Activated T-cell treated with anti-CD3 and anti-CD28 coated beads, Interleukin-2, amount 50 U/mL, for 1 hour (primary cell): ENCODE measurements at places on chromosomes 5 and 9.
A peak's percentile ranks its signal among the peaks of the same experiment; 100 is the strongest.

DNA sequence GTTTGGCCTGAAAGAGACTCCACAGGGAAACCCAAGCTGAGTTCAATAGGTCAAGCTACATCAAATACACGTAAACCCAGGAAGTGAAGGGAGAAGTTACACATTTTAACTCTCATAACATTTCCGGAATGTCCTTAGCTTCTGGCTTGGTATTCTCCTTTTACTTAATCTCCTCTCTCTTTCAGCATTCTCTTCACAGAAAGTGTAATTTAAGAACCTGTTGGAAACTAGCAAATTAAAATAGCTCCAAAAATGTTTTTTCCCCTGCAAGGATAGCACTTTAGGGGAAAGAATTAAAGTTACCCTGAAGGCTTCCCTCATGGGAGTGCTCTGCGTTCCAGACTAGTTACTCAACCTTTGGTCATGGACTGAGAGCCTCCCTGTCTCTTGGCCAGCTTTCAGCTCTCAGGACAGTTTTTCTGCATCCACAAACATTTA is 292.7 kb upstream of the TARS1 start:
- DNase-seq: no peak

DNA sequence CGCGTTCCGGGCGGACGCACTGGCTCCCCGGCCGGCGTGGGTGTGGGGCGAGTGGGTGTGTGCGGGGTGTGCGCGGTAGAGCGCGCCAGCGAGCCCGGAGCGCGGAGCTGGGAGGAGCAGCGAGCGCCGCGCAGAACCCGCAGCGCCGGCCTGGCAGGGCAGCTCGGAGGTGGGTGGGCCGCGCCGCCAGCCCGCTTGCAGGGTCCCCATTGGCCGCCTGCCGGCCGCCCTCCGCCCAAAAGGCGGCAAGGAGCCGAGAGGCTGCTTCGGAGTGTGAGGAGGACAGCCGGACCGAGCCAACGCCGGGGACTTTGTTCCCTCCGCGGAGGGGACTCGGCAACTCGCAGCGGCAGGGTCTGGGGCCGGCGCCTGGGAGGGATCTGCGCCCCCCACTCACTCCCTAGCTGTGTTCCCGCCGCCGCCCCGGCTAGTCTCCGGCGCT is at the start of gene DAPK1:
TSS of gene DAPK1 (plus strand) at position 264 of the 442 bp plus-strand sequence. CDS start 1,211 bp downstream, outside the sequence.
- no peak for DNase-seq

- DNase-seq: no peak
Measured at GRCh38 chr9:35415402-35416097, 74.4 kb upstream of the RUSC2 start.

- no peak for DNase-seq
Measured at GRCh38 chr5:35220967-35221366, 9.3 kb downstream of the PRLR start.

DNA sequence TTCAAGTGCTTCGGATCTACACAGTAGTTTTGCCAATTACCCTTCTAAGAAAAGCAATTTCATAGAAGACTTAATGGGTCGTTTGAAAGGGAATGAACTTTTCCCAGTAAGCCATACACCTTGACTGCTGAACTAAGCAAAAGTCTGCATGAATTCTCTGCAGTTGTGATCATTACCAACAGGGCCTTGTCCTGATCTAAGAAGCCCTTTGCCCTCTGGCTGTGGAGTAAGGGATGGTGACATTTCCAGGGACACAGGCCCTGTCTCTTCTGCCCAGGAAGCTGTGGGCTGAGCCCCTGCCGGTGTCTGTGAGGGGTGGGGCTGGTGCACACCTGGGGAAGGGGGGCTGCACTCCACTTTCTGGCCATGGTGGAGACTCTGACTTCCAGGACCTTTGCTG is 30.5 kb downstream of the ZDHHC11 start:
- no peak for DNase-seq

- DNase-seq: no peak
Measured at GRCh38 chr5:107486489-107486888, 184.2 kb downstream of the EFNA5 start.

DNA sequence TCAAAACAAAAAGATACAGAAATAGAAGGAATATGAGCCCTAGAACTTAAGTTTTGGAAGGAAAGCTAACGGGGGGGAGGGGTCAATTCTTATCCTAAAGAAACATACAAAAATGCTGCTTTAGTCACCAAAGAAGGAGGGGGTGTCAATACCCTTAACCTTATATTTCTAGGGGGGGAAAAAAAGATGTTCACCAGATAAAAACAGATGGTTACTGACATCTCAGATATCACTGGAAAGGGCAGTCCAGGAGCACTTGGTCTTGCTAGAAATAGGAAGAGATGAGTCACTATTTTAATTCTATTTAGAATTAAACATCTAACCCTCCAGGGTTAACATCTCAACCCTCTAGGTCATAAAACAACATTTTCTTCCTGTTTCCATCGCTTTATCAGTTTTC is 1.7 kb downstream of the DIAPH1 start:
- no peak for DNase-seq

- no peak for DNase-seq
Measured at GRCh38 chr9:69389437-69389995, 64.5 kb downstream of the ENTREP1 start.

GRCh38 chr5:15585128-15585527 is 85.1 kb downstream of the FBXL7 start:
- DNase-seq: no peak

DNA sequence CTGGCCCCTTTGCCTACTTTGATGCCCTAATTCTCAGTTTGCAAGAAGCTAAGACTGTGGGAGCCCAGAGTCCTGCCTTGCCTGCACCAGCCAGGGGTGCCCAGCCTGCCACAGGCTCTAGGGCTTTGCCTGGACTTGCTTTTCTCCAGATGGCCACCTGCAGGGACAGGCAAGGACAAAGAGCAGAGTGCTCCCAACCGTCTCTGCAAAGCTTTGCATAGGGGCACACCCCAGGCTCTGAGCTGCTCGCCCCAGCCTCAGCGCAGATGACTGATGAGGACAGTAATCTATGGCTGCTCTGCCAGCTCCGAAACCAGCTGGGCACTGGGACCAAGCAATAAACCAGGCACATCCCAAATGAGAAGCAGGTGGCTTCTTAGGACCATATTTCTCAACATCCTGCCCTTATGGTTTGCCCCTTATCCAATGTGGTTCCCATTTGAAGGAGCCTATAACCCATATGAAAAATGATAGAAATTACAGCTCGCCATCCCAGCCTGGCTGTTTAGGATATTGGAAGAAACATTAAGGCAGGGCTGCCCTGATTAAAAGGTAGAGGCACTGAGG is 25.4 kb upstream of the TCF7 start:
- DNase-seq: no peak

DNA sequence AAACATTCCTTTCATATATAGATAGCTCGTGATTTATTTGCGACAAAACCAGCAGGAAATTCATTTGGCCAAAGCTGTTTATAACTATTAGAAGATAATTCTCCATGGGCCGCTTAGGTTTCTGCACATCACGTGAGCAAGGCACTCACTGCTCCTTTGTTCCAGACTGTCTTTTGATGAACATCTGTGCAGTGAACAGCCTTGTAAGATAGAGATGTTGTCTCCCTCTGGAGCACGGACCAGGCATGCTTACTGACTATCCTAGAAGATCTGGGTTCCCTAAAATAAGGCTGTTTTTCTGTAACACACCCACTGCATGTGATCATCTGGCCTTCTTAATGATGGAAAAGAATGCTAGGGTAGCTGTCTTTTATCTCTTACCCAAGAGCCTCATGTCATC is 30.9 kb downstream of the YIPF5 start:
- DNase-seq: no peak

DNA sequence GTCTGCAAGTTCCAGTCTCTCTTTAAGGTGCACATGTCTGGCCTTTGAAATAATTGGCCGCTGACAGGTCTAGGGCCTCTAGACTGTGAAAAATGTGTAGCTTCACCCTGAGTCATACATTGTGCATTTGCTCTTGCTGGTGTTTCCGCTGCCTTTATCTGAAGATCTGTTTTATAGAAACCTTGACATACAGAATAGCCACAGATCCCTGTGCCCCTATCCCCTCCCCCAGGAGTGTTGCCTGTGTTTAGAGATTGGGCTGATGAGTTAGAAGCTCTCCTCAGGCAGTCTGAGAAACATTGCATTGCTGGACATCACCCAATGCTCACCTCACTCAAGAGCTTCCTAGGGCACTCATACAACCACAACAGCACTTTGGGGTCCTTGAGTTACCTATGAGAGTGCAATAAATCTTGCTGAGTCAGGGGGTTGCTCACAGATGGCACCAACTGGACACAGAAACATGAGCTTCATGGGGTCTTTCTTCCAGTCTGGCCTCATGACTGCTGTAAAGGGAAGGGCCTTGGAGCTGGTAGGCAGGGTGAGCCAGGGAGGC is 3.8 kb upstream of the ZNF782 start:
- DNase-seq: no peak

DNA sequence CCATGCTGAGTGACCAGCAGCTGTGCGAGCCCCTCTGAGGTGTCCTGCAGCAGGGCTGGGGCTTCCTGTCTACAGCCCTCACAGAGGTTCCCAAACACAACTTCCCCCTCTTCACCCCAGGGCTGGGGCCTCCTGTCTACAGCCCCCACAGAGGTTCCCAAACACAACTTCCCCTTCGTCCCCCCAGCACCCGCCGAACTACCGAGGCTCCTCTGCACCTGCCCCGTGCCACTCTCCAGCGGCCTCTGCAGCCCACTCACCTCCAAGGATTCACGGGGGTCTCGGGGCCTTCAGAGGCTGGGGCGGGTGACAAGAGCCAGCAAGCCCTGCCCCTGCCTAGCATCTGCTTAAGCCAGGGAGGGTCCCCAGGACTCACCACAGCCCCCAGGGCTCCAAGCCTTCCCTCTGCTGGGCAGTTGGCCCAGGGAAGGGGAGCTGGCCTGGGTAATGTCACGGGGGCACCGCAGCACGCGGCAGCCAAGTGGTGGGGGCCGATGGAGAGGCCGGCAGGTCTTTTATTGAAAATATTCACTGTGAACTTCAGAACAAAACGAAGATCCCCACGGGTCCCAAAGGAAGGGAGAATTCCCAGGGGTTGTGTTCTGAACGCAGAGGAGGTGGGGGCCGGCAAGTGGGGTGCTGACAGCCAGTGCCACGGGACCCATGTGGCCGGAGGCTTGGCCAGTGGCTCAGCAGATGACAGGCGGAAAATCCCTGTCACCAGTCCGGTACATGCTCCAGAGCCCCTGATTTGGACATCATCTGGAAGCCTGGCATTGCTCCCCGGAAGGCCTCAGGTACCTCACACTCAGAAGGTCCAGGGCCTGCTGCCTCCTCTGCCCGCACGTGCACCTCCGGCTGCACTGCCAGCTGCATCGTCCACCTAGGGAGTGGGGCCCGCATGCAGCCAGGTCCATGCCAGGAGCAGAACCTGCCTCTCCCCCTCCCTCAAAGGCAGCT is 125.3 kb downstream of the ADAMTS2 start:
- no peak for DNase-seq

DNA sequence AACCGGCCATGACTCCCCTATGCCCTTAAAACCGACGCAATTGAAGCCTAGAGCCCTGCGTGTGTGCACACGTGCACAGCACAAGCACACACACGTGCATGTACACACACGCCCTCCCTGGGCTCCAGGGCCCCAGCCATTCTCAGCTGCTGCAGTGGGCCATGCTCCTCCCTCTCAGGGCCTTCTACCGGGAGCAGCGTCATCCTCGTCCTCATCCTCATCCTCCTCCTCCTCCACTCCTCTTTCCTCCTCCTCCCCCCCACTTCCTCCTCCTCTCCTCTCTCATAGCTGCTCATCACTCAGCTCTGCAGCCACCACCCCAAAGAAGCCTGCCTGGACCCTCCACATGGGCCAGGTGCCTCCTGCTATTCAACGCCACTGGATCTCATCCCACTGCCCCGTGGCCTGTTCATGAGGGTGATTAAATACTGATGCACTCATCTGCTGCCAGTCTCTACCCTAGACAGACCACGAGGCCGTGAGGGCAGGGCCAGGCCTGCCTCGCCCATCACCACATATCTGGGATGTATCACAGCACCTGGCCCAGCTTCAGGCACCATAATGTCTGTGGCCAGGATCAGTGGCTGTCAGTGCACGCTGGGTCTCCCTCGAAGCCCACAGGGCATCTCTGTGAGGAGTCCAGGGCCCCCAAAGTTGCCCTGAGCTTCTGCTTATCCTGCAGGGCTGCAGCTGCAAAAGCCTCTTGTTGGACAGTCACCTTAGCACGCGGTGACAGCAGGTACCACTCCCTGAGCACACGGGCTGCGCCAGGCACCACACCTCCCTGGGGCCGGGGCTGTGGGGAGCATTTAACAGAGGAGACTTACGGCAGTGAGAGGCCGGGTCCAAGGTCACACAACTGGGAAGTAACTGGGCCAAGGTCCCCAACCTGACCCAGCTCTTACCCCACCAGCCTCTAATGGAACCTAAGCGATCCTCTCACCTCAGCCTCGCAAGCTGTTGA is 9.8 kb downstream of the FAM78A start:
- peak; percentile 45 for DNase-seq

GRCh38 chr9:72509053-72509452 is 12.4 kb upstream of the TMC1 start:
- no peak for DNase-seq

- DNase-seq: no peak
Measured at GRCh38 chr5:1088031-1088430, 23.8 kb downstream of the SLC12A7 start.

- DNase-seq: no peak
Measured at GRCh38 chr9:91714020-91714806, 235.8 kb downstream of the ROR2 start.

DNA sequence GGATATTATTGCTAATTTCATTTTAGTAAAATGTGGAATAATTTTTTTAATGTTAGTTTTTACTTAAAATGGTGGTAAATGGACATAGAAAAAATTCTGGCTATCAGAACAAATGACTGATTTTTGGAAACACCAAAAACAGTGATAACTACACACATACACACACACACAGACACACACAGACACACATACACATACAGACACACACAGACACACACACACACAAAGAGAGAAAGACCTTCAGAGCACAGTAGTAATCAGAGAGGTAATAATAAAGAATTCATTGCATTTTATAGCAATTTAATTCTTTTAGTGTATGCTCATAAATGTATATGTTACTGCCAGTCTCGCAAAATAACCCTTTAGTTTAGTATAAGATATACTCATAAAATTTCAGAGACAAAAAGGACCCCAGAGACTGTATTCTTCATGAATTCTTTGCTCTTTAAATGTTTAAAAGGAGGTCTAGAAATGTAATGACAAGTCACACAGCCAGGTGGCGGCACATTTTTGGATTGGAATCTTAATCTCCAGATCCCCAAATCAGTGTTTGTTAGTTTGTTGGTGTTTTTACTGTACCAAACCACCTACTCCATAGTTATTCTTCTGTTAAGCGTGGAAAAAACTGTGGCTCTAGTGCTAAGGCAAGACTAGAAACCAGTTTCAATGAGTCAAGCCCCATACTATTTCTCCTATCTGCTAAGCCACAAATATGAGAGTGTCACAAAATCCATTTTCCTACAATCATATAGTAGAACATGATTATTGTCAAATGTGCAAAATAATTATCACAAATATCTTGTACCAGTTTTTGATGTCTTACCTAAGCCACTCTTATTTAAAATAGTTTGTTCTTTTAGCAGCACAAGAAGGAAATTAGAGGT is 109.9 kb downstream of the EDIL3 start:
- DNase-seq: no peak

DNA sequence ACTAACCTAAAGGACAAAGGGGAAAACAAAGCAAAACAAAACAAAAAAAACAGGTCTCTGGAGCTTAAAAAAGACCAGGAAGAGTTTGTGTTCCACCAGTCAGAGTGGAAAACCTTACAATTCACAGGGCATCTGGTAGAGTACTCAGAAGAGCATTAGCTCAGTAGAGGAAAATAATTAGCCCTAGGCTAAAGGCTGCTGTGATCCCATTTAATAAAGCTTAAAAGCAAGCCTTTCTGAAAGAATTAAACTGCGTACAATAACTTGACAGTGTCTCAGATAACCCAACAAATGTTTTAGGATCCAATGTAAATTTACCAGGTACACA is 7.3 kb downstream of the ECM2 start:
- no peak for DNase-seq
